T-helper 1 cell (primary cell): ENCODE measurements at places on chromosomes 2 and 18.

DNA sequence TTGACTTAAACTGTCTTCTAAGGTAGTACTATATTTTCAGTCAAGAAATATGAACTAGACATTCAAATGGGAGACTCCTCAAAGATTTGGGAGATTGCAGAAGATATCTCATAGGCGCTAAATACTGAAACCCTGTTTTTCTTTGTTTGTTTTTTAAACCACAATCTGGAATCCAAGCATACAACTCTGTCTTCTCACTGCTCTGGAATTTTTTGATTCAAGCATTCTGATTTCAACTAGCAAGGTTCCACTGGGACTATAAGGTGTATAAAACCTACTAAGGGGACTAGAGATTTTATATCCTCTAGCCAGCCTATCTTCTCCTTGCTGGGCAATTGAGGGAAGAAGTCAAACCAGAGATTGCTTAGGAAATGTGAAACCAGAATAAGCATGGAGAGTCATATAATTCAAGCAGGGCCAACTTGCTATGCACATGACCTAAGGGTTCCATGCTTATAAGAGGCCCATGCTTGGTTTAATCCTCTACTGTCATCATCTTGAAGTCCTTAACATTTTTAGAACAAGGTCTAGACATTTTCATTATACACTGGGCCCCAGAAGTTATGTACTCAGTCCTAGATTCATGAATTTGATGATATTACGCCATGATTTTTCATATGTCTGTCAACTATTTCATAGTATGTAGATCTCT, 405.5 kb downstream of the PARD3B start:
- no peak for DNase-seq

DNA sequence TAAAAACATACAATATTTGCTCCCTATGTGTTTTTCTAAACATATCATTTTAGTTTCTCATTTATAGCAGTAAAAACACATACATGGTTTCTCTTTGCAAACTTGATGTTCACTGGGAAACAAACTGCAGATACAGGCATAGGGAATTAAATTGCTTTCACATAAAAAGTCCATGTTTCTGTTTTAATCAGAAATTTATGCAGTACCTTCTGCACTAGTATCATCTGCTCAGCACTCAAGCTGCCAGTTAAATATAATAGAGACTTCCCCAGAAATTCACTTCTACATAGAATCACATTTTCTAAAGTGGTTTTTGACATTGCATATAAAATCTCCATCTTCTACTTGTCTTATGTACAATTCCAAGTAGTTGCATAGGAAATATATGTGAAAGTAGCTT, 1107.3 kb upstream of the NRXN1 start:
- no peak for DNase-seq

- DNase-seq = no peak
These were observed 78.8 kb downstream of the ANKRD12 start for GRCh38 chr18:9215221-9215933.

DNA sequence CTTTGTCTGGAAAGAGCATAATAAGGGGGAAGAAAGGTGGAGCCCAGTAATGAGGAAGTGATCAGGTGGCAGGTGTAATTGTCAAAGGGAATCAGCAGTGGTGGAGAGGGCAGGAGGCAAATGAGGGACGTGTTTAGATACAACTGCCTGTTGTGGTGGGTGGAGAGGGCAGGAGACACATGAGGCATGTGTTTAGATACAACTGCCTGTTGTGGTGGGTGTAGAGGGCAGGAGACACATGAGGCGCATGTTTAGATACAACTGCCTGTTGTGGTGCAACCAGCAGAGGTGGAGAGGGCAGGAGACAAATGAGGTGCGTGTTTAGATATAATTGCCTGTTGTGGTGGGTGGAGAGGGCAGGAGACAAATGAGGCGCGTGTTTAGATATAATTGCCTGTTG, 173.1 kb downstream of the ANKRD30B start:
- no peak for DNase-seq

DNA sequence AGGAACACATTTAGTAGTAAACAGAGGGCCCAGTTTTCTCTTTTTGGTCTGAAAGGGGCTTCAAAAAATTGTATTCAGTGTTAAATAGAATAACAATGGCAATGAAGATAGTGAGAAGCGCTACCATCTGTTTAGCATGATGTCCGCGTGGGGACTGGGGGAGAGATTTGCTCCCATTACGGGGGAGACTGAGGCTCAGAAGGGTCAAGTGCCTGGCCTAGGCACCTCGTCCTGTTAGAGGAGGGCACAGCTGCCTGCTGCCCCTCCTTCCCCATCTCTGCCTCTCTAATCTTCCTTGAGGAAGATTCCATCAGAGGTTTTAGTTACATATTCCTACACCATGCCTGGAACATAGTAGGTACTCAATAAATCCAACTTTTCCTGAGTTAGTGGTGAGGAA, 10.1 kb upstream of the TMEM185B start:
- DNase-seq = no peak

- DNase-seq = no peak
These were observed 33.2 kb downstream of the PSD4 start for GRCh38 chr2:113207021-113207420.

DNA sequence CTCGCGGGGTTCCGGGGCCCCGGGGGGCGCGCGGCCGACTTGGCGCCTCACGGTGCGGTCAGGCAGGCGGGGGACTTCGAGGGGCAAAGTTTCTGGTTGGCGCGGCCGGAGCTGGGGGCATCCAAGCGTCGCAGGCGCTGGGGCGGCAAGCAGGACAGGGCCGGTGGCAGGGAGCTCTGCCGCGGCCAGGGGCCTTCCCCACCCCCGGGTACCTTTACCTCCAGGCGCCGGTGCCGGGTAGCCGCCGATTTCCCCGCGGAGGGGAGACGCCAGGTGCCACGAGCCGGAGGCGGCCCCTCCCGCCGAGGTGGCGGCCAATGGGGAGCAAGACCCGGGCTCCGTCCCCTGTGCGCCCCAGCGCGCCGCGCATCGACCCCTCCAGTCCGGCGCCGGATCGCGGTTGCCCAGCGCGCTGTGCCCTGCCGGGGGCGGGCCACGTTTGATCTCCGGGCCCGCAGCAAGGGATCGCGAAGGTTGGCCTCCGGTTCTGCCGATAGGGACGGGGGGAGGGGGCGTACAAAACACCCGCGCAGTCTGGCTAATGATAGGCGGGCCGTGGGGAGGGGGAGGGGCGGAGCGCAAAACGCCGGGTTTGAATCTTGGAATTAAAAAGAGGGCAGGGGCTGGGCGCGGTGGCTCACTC, at the start of gene ST8SIA5:
Gene ST8SIA5, minus strand, starts transcription at position 495 of the 643 bp plus-strand sequence. CDS start 545 bp downstream, outside the sequence.
- no peak for DNase-seq

DNA sequence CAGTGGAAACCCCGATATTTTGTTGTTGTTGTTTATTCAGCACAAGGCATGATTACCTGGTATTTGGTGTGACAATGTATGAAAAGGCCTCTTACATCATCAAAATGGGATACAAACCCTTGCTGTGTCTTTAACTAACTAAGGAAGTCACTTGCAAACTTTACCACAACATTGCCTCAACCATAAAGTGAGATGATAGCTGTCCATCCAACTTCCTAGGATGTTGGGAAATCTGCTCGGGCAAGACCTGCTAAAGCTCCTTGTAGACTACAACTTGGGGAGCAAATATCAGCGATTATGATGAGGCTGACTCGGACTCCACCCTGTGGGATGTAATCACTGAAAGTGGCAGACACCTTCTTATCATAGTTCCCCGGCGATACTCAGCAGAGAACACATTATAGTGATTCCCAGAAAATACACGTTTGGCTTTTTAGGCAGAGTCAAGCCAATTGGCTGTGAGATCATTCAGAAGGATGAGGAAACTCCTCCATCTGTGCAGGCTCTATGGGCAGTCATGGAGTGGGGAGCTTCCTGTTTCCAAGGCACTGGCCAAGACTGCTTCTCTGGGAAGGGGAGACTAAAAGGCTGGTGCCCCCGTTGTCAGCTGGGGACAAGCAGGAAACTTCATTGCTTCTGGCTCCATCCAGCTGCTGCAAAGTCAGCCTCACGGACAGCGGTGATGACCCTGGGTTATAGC, 289.0 kb downstream of the RNF144A start:
- DNase-seq = no peak

DNA sequence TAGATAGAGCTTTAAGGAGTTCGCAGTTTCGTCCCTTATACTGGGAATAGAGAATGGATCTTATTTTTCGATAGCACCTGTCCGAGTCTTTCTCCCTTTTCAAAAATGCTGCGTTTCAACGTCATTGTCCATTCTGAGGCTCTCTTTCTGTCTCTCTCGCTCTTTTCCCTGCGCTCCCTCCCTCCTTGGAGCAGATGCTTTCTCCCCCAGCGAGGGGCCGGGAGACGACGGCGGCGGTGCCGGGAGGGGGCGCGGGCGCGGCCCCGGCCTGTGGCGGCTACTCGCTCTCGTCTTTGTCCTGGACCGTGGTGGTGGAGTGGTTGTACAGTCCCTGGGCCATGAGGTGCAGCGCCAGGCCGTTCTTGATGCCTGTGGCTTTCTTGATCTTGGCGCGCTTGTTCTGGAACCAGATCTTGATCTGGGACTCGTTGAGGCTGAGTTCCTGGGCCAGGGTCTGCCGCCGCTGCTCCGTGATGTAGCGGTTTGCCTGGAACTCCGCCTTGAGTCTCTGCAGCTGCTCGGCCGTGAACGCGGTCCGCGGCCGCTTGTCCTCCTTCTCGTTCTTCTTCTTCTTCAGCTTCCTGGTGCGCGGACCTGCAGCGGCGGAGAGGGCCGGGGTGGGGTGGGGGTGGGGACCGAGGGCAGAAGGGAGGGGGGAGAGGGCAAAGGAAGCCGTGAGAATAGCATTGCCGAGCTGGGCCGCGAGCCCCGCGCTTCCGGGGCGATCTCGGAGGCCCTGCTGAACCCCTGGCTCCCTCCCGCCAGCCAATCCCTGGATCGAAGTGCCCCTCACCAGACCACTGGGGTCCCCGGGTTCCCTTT, 4.6 kb downstream of the EN1 start:
- DNase-seq = no peak

- DNase-seq = no peak
These were observed 1068.5 kb upstream of the CELF4 start for GRCh38 chr18:38634117-38634516.
